Large intestine (tissue), 12 donors: ENCODE measurements at places on chromosomes 12 and 14. TPM values are rescaled to one million over a fixed set of nuclear protein-coding genes. Genes with fewer than 3 reads are reported as not detected.

DNA sequence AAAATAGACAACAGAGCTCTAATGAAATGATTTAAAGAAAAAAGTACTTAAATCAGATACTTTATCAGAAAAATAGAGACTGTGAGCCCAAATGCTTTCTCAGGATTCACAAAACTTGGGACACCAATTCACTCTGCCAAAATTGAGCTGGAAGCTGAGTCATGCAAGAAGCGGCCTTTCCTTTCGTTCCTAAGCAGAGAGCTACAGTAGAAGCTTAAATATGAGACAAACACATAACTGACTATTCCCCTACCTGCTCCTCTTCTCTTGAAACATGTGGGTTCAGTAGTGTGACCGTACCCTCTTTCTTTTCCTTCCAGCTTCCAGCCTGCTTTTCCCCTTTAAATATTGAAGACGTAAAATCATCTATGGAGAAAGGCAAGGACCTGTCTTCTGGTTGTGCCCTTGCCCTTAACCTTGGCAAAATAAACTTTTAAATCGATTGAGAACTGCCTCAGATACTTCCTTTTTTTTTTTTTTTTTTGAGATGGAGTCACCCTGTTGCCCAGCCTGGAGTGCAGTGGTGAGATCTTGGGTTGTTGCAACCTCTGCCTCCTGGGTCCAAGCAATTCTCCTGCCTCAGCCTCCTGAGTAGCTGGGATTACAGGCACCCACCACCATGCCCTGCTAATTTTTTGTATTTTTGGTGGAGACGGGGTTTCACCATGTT lies 4.4 kb upstream of the SDS start:
- DNase-seq: no peak

DNA sequence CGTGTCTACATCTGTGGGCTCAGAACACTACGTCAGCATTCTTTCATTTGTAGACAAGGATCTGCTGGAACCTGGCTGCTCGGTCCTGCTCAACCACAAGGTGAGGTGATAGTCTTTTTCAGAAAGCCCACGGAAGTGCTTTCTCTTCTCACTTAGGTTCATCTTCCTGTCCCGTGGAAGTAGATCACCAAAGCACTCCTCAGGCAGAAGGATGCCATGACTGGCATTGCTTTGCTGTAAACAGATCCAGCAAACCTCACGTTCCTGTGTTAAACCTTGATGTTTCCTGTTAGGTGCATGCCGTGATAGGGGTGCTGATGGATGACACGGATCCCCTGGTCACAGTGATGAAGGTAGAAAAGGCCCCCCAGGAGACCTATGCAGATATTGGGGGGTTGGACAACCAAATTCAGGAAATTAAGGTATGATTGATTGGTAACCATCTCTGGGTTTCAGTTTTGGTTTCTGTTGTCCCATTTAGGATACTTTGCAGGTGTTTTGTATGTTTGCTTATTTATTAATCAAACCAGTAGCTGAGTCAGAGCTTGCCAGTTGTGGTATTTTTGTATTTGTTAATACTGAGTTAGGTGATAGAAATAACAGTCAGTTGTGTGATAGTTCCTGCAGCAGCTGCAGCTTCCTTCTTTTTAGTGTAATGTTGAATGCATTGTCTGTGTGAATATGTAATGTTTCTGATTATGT lies 7.5 kb downstream of the PSMC1 start:
- DNase-seq: no peak

DNA sequence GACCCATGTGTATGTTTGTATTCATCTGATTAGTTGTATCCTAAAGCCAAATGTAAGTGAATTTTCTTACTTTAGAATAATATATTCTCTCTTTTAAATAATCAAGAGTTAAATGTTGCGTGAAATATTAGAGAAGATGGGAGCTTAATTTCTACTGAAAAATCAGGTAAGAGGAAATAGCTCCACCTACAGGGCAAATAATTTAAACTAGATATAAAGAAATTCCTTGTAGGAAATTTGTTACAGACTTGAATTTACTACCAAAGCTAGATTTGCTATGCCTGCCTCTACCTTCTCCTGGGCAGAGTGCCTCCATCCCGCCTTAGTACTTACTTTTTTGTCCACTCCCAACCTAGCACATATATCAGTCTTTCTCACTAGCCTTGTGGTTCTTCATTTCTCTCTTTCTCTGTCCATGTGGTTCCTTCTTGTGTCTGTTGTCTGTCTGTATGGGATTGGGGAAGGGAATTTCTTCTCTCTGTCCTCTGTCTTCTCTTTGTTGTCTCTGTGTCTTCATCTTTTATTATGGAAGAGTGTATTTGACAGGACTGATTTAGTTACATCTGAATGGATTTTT lies 44.7 kb downstream of the PALS1 start:
- DNase-seq: peak; percentile 26

DNA sequence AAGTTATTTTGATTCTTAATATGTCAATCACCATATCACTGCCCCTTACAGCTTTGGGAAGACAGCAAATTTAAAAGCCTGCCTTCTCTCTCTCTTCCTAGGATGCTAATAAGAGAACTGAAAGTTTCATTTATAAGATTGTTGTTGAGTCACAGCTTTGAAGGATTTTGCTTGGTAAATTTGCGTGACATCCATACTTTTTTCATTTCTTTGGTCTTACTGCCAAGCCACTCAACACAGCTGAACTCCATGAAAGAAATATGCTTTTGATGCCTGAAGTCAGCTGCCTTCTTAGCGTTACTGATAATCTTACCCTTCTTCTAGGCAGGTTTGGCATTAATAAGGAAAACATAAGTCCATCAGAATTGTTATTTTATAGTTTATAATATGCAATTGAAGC lies 155.0 kb downstream of the CRADD start:
- DNase-seq: no peak

DNA sequence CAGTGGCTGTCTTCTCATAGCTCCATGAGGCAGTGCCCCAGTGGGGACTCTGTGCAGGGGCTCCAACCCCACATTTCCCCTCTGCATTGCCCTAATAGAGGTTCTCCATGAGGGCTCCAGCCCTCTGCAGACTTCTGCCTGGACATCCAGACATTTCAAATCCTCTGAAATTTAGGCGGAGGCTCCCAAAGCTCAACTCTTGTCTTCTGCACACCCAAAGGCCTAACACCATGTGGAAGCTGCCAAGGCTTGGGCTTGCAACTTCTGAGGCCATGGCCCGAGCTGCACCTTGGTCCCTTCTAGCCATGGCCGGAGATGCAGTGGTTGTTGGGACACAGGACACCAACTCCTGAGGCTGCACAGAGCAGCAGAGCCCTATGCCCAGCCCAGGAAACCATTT lies 20.5 kb upstream of the PPP2R5C start:
- no peak for DNase-seq

The SLC38A6 gene
- 27.1 TPM for polyA plus RNA-seq
